Lower lobe of right lung (tissue), 2 donors: ENCODE measurements at places on chromosomes 12 and 14.

DNA sequence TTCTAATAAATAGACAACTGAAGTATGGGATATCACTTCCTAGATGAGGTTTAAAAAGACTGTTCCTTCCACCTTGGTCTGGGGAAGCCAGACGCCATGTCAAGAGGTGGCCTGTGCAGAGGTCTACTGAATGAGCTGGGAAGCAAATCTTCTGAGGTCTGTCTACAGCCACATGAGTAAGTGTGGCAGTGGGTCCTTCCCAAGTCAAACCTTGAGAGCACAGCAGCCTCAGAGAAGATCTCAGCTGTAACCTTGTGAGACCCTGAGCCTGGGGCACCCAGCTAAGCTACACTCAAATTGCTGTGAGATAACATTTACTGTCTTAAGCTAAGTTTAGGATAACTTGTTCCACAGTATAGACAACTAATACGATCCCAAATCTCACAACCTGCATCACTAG, 20.2 kb downstream of the NDUFA12 start:
- H3K27ac ChIP-seq = no peak overlapping the region
- H3K4me3 ChIP-seq = no peak overlapping the region
- peaks cover 10% of the 10 kb centered on the region for H3K36me3 ChIP-seq
- H3K4me1 ChIP-seq = no peaks in the 10 kb centered on the region

DNA sequence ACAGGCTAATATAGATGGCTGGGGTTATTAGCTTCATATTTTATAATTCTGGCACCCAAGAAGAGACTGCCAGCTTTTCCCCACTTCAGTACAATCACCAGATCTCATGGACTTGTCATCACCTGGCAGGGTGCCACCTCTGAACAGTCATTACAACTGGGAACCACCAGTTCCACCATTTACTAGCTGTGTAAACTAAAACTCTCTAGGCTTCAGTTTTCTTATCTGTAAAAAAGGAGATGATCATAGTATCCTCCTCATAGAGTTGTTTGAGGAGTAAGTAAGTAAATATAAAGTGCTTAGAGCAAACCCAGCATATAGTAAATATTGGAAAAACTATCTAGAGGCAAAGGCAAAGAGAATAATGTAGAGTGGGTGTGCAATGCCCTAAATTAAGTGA, 19.3 kb downstream of the CPNE8 start:
- H3K27ac ChIP-seq = no peak overlapping the region
- DNase-seq = no peak
- no peaks in the 10 kb centered on the region for H3K27me3 ChIP-seq
- no peaks in the 10 kb centered on the region for H3K36me3 ChIP-seq

DNA sequence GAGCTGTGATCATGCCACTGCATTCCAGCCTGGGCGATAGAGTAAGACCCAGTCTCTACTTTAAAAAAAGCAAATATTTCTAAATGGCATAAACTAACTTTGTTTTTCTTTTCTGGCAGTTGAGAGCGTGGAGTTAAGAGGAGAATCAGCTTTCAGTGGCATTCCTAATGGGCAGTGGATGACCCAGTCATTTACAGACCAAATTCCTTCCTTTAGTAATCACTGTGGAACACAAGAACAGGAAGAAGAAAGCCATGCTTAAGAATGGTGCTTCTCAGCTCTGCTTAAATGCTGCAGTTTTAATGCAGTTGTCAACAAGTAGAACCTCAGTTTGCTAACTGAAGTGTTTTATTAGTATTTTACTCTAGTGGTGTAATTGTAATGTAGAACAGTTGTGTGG, 21.2 kb downstream of the TDG start:
- no peak for DNase-seq
- H3K27me3 ChIP-seq = no peaks in the 10 kb centered on the region
- H3K36me3 ChIP-seq = peaks cover 81% of the 10 kb centered on the region
- no peaks in the 10 kb centered on the region for H3K4me1 ChIP-seq

DNA sequence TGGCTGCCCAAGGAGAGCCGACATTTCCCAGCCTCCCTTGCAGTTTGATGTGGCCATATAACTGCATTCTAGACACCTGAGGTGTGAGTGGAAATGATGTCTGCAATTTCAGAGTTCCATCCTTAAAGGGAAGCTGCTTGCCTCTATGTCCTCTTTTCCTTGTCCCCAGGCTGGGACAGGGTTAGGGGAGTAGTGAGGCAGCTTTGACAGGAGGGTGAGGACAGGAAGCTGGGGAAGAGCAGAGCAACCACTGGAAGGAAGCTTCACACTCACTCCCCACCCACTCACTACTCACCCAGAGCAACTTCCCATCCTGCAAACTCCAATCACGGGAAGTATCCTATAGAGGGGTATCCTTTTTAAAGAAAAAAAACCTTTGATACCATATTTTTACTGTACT, 28.9 kb upstream of the LTA4H start:
- no peak overlapping the region for H3K4me3 ChIP-seq
- H3K36me3 ChIP-seq = no peaks in the 10 kb centered on the region
- DNase-seq = no peak
- no peak overlapping the region for H3K27ac ChIP-seq
- H3K27me3 ChIP-seq = no peaks in the 10 kb centered on the region
- peaks cover 21% of the 10 kb centered on the region for H3K4me1 ChIP-seq

DNA sequence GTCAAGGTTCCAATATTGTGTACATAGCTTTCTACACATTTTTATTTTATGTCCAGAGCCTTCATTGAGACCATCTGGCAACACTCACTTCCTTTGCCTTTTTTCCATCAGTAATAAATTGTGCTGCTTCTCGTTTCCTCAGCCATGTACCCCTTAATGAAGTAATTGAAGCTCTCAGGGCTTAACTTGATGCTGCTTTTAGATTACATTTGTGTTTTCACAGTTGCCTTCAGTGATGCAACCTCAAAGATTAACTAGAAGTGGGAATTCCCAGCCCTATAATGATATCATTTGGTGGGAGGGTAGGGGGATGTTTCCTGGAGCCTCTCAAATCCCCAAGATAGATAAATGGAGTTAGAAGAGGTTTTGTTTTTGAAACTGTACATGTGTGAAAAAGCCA, 80.2 kb upstream of the KRR1 start:
- no peak for DNase-seq
- no peak overlapping the region for H3K27ac ChIP-seq
- H3K27me3 ChIP-seq = no peaks in the 10 kb centered on the region
- no peak overlapping the region for H3K4me3 ChIP-seq
- no peaks in the 10 kb centered on the region for H3K36me3 ChIP-seq
- H3K4me1 ChIP-seq = no peaks in the 10 kb centered on the region

DNA sequence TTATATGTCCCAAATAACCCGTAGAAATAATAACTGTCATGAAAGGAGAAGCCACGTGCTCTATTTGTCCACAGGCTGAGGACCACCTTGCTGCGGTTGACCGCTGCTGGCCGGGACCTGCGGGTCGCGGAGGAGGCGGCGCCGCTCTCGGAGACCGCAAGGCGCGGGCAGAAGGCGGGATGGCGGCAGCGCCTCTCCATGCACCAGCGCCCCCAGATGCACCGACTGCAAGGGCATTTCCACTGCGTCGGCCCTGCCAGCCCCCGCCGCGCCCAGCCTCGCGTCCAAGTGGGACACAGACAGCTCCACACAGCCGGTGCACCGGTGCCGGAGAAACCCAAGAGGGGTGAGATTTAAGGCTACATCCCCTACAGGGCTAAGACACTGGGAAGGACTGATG, 21.0 kb downstream of the RPGRIP1 start:
- peaks cover 5% of the 10 kb centered on the region for H3K4me1 ChIP-seq
- no peaks in the 10 kb centered on the region for H3K36me3 ChIP-seq

- no peak overlapping the region for H3K4me3 ChIP-seq
- H3K27ac ChIP-seq = no peak overlapping the region
- no peaks in the 10 kb centered on the region for H3K27me3 ChIP-seq
- H3K4me1 ChIP-seq = peaks cover 5% of the 10 kb centered on the region
- H3K36me3 ChIP-seq = no peaks in the 10 kb centered on the region
Observed at GRCh38 chr14:68444449-68445168, 348.3 kb downstream of the ZFP36L1 start.

DNA sequence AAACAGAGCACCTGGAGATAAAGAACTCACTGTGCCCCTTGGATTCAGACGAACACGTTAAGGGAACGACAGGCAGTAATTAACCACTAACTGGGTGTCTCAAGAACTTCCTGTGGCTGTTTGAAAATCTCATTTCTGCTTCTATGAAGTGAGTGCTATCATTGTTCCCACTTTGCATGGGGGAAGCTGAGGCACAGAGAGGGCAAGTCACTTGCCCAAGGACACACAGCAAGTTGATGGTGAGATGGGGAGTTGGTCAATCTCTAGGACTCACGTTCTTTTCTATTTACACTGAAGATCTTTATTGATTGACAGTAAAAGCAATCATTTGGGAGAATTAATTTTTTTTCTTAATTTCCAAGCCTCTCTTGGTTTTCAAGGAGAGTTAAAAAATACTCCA, 26.8 kb upstream of the LHX5 start:
- H3K4me1 ChIP-seq = no peaks in the 10 kb centered on the region
- H3K27me3 ChIP-seq = peaks cover 39% of the 10 kb centered on the region
- no peaks in the 10 kb centered on the region for H3K36me3 ChIP-seq
- no peak overlapping the region for H3K4me3 ChIP-seq

GRCh38 chr12:82366197-82366596, 7.9 kb downstream of the METTL25 start:
- no peak for DNase-seq
- H3K27me3 ChIP-seq = no peaks in the 10 kb centered on the region
- H3K4me3 ChIP-seq = no peak overlapping the region
- no peaks in the 10 kb centered on the region for H3K36me3 ChIP-seq
- no peak overlapping the region for H3K27ac ChIP-seq

GRCh38 chr14:100476012-100476822, 111.0 kb downstream of the BEGAIN start:
- no peaks in the 10 kb centered on the region for H3K36me3 ChIP-seq
- H3K27me3 ChIP-seq = no peaks in the 10 kb centered on the region
- no peaks in the 10 kb centered on the region for H3K4me1 ChIP-seq
- no peak overlapping the region for H3K27ac ChIP-seq
- DNase-seq = no peak

GRCh38 chr14:61939776-61940175, 177.6 kb downstream of the SNAPC1 start:
- no peaks in the 10 kb centered on the region for H3K4me1 ChIP-seq
- H3K36me3 ChIP-seq = no peaks in the 10 kb centered on the region
- H3K27me3 ChIP-seq = no peaks in the 10 kb centered on the region
- no peak overlapping the region for H3K27ac ChIP-seq
- no peak for DNase-seq

GRCh38 chr12:57985685-57986084, 44.3 kb downstream of the ATP23 start:
- H3K4me3 ChIP-seq = no peak overlapping the region
- no peaks in the 10 kb centered on the region for H3K4me1 ChIP-seq
- H3K36me3 ChIP-seq = no peaks in the 10 kb centered on the region

GRCh38 chr12:120659151-120659525, 18.7 kb downstream of the CABP1 start:
- no peak overlapping the region for H3K4me3 ChIP-seq
- H3K4me1 ChIP-seq = no peaks in the 10 kb centered on the region
- no peaks in the 10 kb centered on the region for H3K36me3 ChIP-seq
- DNase-seq = no peak
- no peak overlapping the region for H3K27ac ChIP-seq
